ENCODE measurements at places on chromosomes 6 and 20. TPM values are rescaled to one million over a fixed set of nuclear protein-coding genes. Genes with fewer than 3 reads are reported as not detected.

The MAP7 gene
- total RNA-seq, result 21.6 TPM

The SOX4 gene
- 9.2 TPM for total RNA-seq

The MUC22 gene
- total RNA-seq, result not detected

The HMGCLL1 gene
- total RNA-seq, result 0.14 TPM

The ABRACL gene
- total RNA-seq, result 48.6 TPM

The BMP5 gene
- not detected for total RNA-seq

The PAQR8 gene
- 1.1 TPM for total RNA-seq

The WFDC13 gene
- not detected for total RNA-seq

The WFDC12 gene
- not detected for total RNA-seq

The FAM83D gene
- 80.7 TPM for total RNA-seq

The SPEF1 gene
- 2.6 TPM for total RNA-seq

The HS3ST5 gene
- not detected for total RNA-seq

The PDYN gene
- not detected for total RNA-seq
